ENCODE measurements at places on chromosomes 5 and 9.
A peak's percentile ranks its signal among the peaks of the same experiment; 100 is the strongest.

GRCh38 chr5:124403281-124403680, 343.2 kb downstream of the ZNF608 start:
- DNase-seq: no peak

- DNase-seq: no peak
Measured at GRCh38 chr9:127139775-127140174, 17.3 kb upstream of the ANGPTL2 start.

GRCh38 chr5:89047571-89047970, 164.6 kb upstream of the MEF2C start:
- DNase-seq: no peak

GRCh38 chr9:105646879-105647594, 15.2 kb upstream of the TAL2 start:
- DNase-seq: no peak

DNA sequence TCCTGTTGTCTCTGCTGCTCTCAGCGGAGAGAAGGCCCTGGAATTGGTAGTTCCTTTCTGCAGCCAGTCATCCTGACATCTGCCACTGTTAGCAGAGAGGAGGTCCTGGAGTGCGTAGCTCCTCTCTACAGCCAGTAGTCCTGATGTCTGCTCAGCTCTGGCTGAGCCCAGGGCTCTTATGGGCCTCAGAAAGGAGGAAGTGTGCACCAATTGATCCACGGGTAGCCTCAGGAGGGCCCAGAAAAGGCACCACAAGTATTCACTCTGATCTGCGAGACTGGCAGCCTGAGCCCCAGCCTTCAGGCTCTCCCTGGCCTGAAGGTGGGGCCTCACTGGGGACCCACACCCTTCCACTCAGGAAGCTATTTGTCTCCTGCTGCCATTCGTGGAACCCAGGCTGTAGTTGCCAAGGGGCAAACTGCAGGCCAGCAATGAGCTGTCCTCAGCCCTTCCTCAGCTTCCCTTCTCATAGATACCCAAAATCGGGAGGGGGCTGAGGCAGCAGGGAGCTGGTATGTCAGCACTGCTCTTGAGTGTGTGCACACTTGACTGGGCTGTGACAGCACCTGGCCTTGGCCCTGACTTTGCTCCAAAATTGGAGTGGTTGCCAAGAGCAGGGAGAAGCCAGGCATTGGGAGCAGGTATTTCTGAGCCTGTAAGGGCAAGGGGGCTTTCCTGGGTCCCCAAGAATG, 1049.5 kb upstream of the ACO1 start:
- DNase-seq: no peak

DNA sequence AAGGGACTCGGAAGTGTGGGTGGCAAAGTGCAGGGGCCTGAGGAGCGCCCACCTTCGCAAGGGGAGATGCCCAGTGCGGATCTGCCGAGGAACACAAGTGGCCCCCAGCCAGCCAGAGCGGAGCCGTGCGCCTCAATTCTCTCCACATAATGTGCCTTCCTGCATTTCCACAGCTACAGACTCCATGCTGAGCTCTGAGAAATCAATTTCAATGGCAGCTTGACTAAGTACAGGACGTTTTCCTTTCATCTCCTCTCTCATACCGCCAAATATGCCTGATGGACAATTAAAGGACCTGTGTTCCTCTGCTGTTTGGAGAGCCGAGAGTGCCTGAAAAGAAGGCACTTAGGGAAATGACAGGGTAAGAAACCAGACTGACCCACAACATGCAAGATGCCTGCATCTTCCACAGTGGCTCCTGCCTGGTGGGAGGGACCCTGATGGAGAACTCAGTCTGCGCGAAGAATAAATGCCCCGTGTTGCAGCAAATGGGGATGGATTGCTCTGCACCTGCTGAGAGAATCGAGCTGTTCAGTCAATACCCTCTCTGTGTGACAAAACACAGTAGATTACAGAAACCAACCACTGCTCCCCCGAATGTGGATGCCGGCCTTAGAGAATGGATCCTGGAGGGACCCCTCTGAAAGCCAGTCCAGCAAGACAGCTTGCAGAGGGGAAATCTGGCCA, 38.6 kb upstream of the OLFM1 start:
- no peak for DNase-seq

- no peak for DNase-seq
Measured at GRCh38 chr5:94499806-94500205, 118.6 kb downstream of the KIAA0825 start.

DNA sequence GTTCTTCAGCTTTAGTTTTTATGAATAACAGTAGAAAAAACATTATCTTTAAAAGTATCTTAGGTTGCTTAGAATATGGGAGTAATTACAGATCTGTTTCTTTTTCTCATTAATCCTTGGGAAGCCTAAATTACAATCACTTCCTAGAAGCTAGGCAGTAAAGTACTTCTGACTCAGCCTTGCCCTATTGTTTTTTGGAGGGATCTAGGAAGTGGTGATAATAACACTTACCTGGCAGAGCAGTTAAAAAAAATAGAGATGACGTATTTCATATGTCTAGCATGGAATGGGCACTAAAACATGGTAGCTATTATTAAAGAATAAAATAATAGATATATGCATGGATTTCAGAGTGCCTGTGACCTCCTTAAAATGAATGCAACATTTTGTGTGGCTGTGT, 8.2 kb upstream of the FST start:
- no peak for DNase-seq

GRCh38 chr9:16575142-16575985, 295.1 kb downstream of the BNC2 start:
- DNase-seq: no peak

DNA sequence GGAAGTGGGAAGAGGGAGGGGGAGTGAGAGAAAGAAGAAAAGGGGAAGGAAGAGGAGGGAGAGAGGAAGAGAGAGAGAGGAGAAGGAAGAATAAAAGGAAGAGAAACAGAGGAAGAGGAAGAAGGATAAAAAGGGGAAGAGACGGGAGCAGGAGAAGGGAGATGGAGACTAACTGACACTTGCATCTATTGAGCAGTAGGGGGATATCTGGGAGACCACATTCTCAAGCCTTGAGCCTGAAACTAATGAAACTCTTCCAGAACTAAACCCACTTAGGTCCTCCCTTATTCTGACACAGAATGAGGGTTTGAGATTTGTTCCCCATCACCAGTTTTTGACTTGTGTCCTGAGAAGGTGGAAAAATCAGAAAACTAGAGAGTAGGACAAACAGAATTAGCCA, 533.3 kb downstream of the CDH12 start:
- DNase-seq: no peak

DNA sequence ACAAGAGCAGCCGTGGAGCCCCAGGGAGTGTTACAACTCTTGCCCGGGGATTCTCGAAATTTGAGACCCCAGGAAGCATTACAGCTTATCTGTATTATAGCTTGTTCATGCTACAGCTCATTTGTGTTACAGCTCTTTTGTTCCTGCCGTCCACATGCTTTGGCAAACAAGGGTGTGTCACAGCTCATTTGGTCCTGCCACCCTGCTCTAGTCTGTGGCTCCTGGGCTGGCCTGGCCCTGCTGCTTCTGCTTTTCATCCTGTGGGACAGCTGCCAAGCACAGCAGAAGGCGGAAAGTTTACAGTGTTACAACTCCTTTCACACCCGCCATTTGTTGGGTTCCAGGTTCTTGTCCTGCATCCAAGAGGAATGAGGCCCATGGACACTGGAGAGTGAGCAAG, 685.0 kb downstream of the SLCO4C1 start:
- no peak for DNase-seq

- no peak for DNase-seq
Measured at GRCh38 chr5:24668050-24668449, 23.3 kb upstream of the CDH10 start.

- DNase-seq: no peak
Measured at GRCh38 chr5:154025951-154026350, 12.8 kb downstream of the FAM114A2 start.

DNA sequence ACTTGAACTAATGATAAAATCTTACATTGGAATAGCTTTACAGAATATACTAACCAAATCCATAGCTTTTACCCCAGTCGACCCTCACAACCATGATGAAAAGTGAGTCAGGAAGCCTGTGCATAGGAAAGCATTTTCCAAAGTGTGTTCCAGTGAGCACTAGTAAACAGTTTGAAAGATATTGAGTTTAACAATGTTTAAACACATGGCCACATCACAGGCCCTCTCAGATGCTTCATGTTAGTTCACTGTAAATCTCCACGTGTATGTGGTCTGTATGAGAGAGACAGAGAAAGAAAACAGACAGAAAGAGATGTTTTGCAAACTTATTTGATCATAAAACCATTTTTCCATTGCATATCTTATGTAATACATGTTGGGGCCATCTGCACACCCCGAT, 27.0 kb downstream of the PRUNE2 start:
- no peak for DNase-seq

DNA sequence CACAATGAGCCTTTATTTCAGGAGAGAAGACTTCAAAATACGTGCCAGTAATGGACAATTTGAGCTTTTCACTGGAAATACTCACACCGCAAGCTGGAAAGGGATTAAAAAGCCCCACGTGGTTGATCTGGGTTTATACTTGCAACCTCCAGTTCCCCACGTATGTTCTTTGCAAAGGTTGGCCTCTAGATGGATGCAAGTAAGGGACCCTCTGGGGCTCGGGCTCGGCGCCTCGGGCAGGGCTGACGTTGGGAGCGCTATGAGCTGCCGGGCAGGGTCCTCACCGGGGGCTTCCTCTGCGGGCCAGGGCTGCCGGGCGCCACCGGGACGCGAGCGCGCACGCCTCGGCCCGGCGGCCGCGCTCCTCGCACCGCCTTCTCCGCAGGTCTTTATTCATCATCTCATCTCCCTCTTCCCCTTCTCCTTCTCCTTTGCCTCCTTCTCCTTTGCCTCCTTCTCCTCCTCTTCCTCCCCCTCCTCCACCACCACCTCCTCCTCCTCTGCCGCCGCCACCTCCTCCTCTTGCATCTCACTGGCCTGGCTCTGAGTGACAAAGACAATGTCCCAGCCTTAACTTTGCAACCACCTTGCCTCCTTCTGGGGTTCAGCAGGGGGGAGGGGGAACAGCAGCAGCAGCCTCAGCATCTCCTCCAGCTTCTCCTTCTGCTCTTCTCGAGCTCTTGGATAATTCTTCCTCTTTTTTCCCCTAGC, 701 bp upstream of the ZNF462 start:
- DNase-seq: peak; percentile 60

DNA sequence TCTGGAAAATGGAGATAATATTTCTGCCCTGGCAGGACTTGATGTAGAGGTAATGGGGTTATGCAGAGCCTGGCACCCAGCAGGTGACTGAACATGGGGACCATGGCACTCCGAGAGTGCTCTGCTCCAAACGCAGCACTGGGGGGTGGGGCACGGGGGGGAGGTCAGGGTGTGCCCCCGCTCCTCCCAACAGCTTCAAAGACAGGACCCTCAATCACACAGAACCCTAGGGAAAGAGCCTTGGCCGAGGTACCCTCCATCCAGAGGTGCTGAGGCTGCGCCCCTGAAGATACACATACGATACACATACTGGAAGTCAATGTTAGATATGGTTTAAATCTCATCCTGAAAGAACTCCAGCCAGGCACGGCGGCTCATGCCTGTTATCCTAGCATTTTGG, 26.6 kb upstream of the CEP72 start:
- DNase-seq: no peak

- no peak for DNase-seq
Measured at GRCh38 chr9:34759432-34760134, 49.6 kb upstream of the CCL21 start.

DNA sequence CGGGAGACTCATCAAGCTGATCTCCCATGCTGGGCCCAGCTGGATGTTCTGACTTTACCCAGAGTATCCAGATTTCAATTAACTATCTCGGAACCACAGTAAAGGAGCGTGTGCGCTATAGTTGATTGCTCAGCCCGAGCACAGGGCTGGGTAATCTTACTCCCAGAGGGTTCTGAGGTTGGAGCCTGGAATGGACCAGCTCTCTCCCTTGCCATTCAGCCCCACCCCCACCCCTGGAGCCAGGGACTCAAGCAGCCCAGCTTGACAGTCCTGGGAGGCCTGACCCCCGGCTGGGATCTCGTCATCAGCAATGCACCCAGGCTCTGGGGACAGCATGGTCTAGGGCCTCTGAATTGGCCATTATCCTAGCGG, 23.7 kb upstream of the PTGES start:
- no peak for DNase-seq

DNA sequence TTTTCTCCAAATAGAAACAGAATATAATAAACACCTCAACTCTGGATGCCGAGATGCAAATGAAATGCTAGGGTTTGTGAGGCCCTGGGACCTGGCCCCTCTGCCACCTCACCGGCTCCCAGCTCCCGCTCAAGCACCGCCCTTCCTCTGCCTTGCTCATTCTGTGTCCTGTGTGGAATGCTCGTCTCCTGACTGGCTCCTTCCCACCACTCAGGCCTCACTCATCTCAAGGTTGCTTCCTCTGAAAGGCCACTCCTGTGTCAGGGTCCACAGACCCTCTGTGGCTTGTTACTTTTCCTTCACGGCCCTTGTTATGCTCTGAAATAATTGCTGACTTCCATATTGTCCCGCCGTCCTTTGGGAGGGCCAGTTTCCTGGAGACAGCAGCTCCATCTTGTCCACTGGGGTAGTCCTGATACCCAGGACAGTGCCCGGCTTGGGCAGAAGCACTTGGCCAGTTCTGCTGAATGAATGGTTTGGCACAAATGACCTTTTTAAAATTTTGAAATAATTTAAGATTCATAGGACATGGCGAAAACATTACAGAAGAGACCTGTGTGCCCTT, 15.4 kb downstream of the RNF44 start:
- DNase-seq: no peak

GRCh38 chr5:156815988-156816599, 34.0 kb upstream of the PPP1R2B start:
- DNase-seq: peak; percentile 23

GRCh38 chr5:117682416-117682815, 1107.8 kb upstream of the SEMA6A start:
- DNase-seq: no peak

DNA sequence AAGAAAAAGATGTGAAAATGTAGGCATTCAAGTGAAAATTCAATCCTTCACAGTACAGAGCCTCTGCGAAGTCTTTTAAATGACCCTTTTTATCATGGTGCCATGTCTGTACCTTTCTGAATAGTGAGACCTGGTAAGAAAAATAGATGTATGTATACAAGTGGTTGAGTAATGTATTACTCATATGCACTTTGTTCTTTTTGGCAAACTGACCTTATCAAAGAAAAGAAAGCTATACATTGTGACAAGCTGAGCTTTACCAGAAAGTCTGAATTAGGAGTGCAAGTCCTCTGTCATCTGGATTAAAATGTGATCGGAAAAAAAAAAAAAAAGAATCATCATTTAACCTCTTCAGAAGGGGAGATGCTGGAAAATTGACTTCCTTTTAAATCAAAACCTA, 356.4 kb upstream of the CCNH start:
- DNase-seq: no peak

GRCh38 chr5:32022638-32023037, 151.5 kb downstream of the GOLPH3 start:
- no peak for DNase-seq

DNA sequence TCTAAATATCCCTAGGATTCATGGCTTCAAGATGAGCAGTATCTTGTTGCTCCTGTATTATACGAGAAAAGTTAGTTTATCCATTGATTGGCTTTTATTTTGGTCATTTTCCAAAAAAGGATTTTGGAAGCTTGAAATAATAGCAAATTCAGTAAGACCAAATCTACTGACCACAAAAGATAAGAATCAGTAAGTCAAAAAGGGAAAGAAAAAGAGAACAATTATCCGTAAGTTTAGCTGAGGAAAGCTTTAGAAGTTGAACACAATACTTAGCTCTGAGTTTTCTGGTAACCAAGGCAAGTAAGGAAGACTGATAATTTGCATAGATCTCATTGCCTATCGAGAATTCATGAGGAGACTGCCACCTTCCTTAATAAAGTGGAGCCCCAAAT, 9.1 kb downstream of the TGFBR1 start:
- DNase-seq: no peak

Data from nephron progenitor cell (in vitro differentiated cells).